ENCODE measurements at places on chromosomes 2 and 18. TPM values are rescaled to one million over a fixed set of nuclear protein-coding genes. Genes with fewer than 3 reads are reported as not detected.

Gene CNRIP1
- total RNA-seq: 40.7 TPM

Gene PKP4
- 53.3 TPM for total RNA-seq

Gene FBXO41
- total RNA-seq: 4.7 TPM

Gene LINC00305
- total RNA-seq: not detected

Measured in aorta (tissue), 5 donors.